ENCODE measurements at places on chromosomes 6 and 20. TPM values are rescaled to one million over a fixed set of nuclear protein-coding genes. Genes with fewer than 3 reads are reported as not detected.
A peak's percentile ranks its signal among the peaks of the same experiment; 100 is the strongest.

Gene BIRC7
- 0.71 TPM for total RNA-seq

Gene MAD2L1BP
- 32.3 TPM for total RNA-seq

- H3K4me1 ChIP-seq, result no peaks in the 10 kb centered on the region
- peak; percentile 78 for DNase-seq
- H3K27ac ChIP-seq, result peak overlapping the region; percentile 74
- H3K27me3 ChIP-seq, result no peaks in the 10 kb centered on the region
These were observed 80.3 kb upstream of the CCDC28A start for GRCh38 chr6:138692978-138693909.

DNA sequence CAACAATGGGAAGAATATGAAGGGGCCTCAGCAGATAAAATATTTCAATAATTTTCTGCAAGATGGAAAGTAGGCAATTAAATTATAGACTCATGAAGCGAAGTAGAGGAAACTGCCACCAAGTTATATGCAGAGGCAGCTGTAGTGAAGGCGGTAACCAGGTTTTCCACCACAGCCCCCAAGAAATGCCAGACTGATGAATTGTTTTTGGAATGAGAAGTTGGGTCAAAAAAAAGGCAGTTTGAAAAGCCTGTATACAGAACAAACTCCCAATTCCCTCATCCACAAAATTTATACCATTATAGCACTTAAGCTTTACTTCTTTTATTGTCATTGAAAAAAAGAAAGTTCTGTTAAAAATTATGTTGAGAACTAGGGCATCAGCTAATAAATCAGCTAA, 45.3 kb downstream of the ELOVL4 start:
- H3K27me3 ChIP-seq, result no peaks in the 10 kb centered on the region
- H3K27ac ChIP-seq, result no peak overlapping the region
- no peak for DNase-seq
- no peak overlapping the region for H3K4me3 ChIP-seq

Gene PI16
- total RNA-seq, result 50.7 TPM

Gene TCP11
- total RNA-seq, result not detected

Gene RNF182
- 0.54 TPM for total RNA-seq

DNA sequence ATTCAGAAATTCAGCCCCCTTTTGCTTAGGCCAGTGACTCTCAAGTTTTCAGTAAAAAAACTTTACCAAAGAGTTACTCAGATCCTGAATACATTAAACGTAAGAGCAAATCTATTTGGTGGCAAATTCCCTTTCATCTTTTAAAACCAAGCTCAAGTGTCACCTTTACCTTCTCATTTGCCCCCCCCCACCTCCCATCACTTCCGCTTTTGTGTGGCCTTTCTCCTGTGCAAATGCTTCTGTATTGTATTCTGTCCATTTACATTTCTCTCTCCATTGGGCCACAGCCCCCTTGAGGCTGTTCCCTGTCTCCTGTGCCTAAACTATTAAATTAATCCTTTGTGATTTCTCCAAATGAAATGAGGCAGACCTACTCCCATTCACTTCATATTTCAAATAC, 1.9 kb downstream of the NOL7 start:
- no peaks in the 10 kb centered on the region for H3K4me1 ChIP-seq
- no peak overlapping the region for H3K4me3 ChIP-seq
- peaks cover 50% of the 10 kb centered on the region for H3K36me3 ChIP-seq

Gene SRF
- 96.9 TPM for total RNA-seq

DNA sequence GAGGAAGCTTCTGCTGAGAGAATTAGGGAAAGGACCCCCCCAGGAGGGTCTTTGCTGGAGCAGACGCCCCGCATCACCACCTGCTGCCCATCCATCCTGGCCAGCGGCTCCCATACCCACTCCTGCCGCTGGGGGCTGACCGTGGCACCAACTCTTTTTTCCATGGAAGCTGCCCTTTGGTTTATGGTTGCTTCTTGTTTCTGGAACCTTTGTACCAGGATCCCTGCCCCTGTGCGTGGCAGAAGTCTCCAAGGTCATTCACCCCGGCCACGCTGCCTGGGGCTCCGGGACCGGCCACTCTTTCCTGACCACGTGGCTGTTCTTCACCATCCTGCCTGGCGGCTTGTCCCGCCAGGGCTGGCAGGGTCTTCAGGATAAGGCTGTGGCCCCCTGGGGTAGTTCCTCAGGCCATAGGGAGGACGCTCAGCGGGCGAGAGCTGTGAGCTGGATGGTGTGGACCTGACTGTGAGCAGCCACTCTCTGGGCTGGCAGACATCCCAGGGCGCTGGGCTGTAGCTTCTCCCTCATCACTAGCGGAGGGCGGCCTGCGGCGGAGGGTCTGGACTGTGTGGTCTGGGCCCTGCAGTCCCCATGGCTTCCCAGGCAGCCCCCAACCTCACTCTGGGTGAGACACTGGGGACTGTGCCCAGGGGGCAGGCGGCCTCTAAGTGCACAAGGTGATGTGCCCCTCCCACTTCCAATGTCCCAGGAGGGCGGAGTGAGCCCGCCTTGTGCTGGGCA, 22.8 kb upstream of the RBBP8NL start:
- no peak overlapping the region for H3K27ac ChIP-seq
- H3K4me1 ChIP-seq, result no peaks in the 10 kb centered on the region
- no peak for DNase-seq

Gene HCK
- total RNA-seq, result 28.0 TPM

Gene CENPB
- 88.6 TPM for total RNA-seq

Gene LY6G6D
- 2.9 TPM for total RNA-seq

Gene GATA5
- total RNA-seq, result 0.36 TPM

Gene SNX3
- total RNA-seq, result 160 TPM

GRCh38 chr6:35914536-35914935, 6.4 kb downstream of the SRPK1 start:
- peaks cover 10% of the 10 kb centered on the region for H3K4me1 ChIP-seq
- H3K27ac ChIP-seq, result no peak overlapping the region
- no peak for DNase-seq
- H3K27me3 ChIP-seq, result no peaks in the 10 kb centered on the region

Gene TAF11
- 37.7 TPM for total RNA-seq

DNA sequence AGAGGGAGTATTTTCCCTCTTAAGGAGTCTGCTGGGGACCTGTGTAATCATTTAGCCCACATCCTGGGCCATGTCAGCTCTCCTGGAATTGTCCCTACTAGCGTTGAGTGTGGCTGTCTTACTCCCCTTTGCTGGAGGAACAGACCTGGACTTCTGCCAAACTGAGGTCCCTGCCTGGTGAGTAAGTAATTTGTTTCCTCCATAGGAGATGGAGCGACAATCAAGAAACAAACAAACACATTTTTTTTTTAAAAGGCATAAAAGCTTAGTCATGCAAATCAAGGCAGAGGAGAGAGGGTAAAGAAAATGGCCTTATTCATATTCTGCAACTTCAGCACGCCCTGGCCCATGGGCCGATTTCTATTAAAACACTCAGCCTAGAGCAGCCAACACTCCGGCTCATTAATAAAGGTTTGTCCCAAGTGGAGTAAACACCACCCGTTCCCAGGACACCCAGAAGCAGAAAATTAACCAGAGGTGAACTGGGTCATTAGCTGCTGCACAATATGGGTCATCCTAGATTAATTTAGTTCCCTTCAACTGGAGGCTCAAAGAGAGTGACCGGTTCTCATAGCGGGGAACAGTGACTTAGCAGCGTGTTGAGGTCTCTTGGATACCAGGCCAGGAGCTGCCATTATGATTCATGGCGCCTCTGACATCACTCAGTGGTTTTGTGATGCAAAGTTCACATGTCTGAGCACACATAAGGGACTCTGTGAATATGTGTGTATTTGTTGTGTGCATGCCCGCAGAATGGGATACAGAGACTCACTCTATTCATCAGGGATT, 165.0 kb upstream of the SULF2 start:
- no peak overlapping the region for H3K27ac ChIP-seq
- H3K4me3 ChIP-seq, result no peak overlapping the region
- no peaks in the 10 kb centered on the region for H3K4me1 ChIP-seq
- H3K36me3 ChIP-seq, result no peaks in the 10 kb centered on the region
- no peaks in the 10 kb centered on the region for H3K27me3 ChIP-seq

DNA sequence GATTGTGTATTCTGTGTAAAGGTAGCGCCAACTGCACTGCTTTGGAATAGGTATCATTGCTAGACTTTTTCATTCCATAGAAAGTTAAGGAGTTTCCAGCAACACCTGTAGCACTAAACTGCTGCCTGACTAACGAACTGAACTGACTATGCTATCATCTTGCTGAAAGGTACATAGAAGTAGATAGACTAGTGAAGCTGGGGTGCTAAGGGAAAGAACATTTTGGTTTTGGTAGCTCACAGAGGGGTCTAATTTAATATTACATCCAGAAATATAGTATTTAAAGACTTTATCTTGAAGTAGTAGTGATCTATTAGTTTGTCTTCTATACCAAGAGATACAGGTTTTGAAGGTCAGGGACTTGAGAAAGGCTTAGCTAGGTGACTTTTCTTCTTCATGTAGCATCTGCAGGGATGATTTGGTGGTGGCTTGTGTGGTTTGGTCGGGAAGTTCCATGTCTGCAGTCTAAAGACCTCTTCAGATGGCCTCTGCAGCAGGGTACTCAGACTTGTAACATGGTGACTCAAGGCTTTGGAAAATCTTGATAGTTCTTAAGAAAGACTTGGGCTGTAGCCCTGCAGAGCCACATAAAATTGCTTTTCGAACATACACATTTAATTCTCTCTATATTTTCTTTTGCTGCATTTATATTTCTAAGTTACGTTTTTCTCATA, 10.2 kb downstream of the SENP6 start:
- H3K36me3 ChIP-seq, result no peaks in the 10 kb centered on the region
- H3K4me1 ChIP-seq, result no peaks in the 10 kb centered on the region
- no peak for DNase-seq
- H3K27ac ChIP-seq, result peak overlapping the region; percentile 53

DNA sequence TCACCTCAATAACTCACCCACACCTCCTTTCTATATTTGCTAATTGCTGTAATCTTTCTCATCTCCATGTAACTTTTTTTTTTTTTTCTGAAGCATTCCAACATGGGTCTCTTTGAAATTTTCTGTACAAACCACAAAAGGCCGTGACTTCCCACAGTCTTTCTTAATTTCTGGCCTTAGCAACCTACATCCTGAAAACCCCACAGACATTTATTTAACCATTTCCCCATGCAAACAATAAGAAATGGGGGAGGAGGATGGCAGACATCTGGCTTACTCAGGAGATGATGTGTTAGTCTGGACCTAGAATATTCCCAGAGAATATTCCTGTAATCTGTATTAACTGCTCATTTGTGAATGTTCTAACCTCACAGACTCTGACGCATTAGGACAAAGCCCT, 57.6 kb downstream of the MEP1A start:
- H3K27me3 ChIP-seq, result no peaks in the 10 kb centered on the region
- no peak overlapping the region for H3K27ac ChIP-seq
- peaks cover 4% of the 10 kb centered on the region for H3K4me1 ChIP-seq
- H3K36me3 ChIP-seq, result no peaks in the 10 kb centered on the region
- no peak overlapping the region for H3K4me3 ChIP-seq
